ENCODE measurements at places on chromosomes 12 and 14. TPM values are rescaled to one million over a fixed set of nuclear protein-coding genes. Genes with fewer than 3 reads are reported as not detected.

Gene TCL1B
- total RNA-seq: not detected

DNA sequence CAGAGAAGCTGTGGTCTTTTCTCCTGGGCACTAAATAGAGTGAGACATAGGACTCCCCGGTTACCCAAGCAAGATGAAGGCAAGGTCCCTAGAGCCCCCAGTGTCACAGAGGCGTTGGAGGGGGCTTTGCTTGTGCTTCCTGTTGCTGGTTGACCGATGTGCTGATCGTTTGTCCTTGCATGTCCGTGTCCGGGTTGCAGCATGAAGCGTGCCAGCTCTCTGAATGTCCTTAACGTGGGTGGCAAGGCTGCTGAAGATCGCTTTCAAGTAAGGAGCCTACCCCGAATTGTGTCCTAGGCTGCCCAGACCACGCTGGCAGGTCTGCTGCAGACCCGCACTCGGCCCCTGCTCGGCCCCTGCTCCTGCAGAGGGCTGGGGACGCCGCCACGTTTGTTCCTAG, 23.1 kb downstream of the XRCC3 start:
- no peaks in the 10 kb centered on the region for H3K27me3 ChIP-seq
- H3K36me3 ChIP-seq: peaks cover 4% of the 10 kb centered on the region

DNA sequence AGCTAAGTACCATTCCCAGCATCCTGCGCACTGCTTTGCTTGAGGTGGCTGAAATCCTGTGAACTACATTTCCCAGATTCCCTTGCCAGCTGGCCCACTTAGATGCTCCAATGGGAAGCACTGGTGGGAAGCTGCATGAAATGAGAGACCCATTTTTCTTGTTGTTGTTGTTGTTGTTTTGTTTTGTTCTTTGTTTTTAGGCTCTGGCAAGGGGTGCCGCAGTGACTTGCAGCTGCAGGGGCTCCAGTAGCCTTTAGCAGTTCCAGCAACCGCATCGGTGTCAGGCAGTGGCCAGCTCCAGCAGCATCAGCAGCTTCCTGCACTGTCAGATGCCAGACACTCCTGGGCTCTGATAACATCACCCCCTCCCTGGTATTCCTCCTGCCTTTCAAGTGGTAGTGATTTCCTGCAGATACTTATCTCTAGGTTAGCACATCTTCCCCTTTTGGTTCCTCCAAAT, 8.8 kb upstream of the EGLN3 start:
- no peaks in the 10 kb centered on the region for H3K4me1 ChIP-seq
- no peaks in the 10 kb centered on the region for H3K36me3 ChIP-seq
- peaks cover 19% of the 10 kb centered on the region for H3K27me3 ChIP-seq
- DNase-seq: no peak
- no peak overlapping the region for H3K27ac ChIP-seq
- no peak overlapping the region for H3K4me3 ChIP-seq

Gene SLC39A5
- total RNA-seq: 0.44 TPM

- no peak overlapping the region for H3K4me3 ChIP-seq
- DNase-seq: no peak
- H3K27ac ChIP-seq: no peak overlapping the region
- no peaks in the 10 kb centered on the region for H3K4me1 ChIP-seq
These were observed 7.9 kb upstream of the SLC10A1 start for GRCh38 chr14:69804902-69805301.

- no peak for DNase-seq
- no peaks in the 10 kb centered on the region for H3K36me3 ChIP-seq
- no peaks in the 10 kb centered on the region for H3K4me1 ChIP-seq
- H3K4me3 ChIP-seq: no peak overlapping the region
- no peak overlapping the region for H3K27ac ChIP-seq
These were observed 60.8 kb upstream of the NEDD1 start for GRCh38 chr12:96846293-96846692.

GRCh38 chr12:76586764-76587395, 27.3 kb upstream of the OSBPL8 start:
- H3K4me3 ChIP-seq: no peak overlapping the region
- DNase-seq: no peak
- H3K27ac ChIP-seq: no peak overlapping the region
- peaks cover 2% of the 10 kb centered on the region for H3K4me1 ChIP-seq
- no peaks in the 10 kb centered on the region for H3K27me3 ChIP-seq

DNA sequence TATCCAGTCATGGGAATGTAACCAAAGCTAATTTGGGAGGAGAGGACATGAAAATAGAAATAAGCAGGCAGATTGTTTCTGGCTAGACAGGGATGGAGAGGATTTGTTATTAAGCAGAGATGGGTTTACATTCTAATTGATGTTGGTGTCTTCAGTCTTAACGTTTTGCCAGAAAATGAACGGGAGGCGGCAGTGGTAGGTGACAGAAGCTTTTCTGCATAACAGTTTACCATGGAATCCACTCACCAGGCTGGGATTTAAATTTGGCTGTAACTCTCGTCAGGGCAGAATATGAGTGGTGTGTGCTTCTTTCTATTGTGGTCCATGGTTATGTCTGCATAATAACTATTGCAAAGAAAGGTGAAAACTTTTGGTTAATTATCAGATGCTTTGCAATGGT, 50.2 kb upstream of the OTX2 start:
- H3K27me3 ChIP-seq: peaks cover 33% of the 10 kb centered on the region
- no peaks in the 10 kb centered on the region for H3K36me3 ChIP-seq
- no peak overlapping the region for H3K27ac ChIP-seq
- no peak overlapping the region for H3K4me3 ChIP-seq

DNA sequence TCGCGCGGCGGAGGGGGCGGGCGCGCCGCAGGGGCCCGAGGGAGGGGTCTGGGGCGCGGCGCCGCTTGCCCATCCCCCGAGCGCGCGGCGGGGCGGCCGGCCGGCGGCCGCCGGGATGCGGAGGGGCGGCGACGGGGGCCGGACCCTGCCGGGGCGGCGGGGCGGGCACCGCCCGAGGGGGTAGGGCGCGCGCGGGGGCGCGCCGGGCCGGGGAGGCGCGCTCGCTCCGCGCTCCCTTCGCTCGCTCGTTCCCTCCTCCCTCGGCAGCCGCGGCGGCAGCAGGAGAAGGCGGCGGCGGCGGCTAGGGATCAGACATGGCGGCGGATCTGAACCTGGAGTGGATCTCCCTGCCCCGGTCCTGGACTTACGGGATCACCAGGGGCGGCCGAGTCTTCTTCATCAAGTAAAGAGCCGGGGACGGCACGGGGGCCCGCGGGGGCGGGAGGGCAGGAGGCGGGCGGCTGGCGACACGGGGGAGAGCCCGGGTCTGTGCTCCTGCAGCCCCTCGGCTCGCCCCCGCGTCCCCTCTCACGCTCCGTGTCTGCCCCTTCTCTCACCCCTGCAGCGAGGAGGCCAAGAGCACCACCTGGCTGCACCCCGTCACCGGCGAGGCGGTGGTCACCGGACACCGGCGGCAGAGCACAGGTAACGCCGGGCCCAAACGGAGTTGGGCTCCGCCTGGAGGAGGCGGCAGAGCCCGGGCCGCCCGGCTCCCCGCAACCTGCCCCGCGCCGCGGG, at the start of gene PLEKHA5:
Gene PLEKHA5 (plus strand): TSS at position 248 of the 738 bp plus-strand sequence. CDS start 67 bp downstream, at position 315.
- DNase-seq: peak; percentile 48
- H3K4me1 ChIP-seq: peaks cover 13% of the 10 kb centered on the region
- no peak within 1 kb of the TSS for H3K27ac ChIP-seq
- H3K4me3 ChIP-seq: peak within 1 kb of the TSS; percentile 79

- no peaks in the 10 kb centered on the region for H3K27me3 ChIP-seq
- H3K4me3 ChIP-seq: no peak overlapping the region
- no peak for DNase-seq
- no peaks in the 10 kb centered on the region for H3K36me3 ChIP-seq
- no peak overlapping the region for H3K27ac ChIP-seq
- peaks cover 26% of the 10 kb centered on the region for H3K4me1 ChIP-seq
These were observed 37.2 kb downstream of the BEGAIN start for GRCh38 chr14:100549834-100550625.

- no peaks in the 10 kb centered on the region for H3K4me1 ChIP-seq
- H3K4me3 ChIP-seq: no peak overlapping the region
- DNase-seq: no peak
- no peak overlapping the region for H3K27ac ChIP-seq
- no peaks in the 10 kb centered on the region for H3K36me3 ChIP-seq
- no peaks in the 10 kb centered on the region for H3K27me3 ChIP-seq
These were observed 56.2 kb upstream of the CCDC198 start for GRCh38 chr14:57549765-57550420.

Gene NAV3
- not detected for total RNA-seq

DNA sequence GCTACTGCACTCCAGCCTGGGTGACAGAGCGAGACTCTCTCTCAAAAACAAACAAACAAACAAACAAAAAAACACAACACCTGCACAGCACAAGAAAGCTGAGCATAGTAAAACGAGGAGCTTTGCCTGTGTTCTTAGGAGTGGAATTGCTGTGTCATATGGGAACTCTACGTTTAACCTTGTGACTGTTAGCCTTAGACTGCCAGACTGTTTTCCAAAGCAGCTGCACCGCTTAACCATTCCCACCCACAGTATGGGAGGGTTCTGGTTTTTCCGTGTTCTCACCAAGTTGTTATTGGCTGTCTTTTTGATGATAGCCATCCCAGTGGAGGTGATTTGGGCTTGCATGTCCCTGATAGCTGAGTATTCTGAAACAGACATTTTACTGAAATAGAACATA, 9.2 kb downstream of the WNT5B start:
- H3K4me1 ChIP-seq: peaks cover 1% of the 10 kb centered on the region
- peaks cover 15% of the 10 kb centered on the region for H3K27me3 ChIP-seq
- no peaks in the 10 kb centered on the region for H3K36me3 ChIP-seq
- no peak for DNase-seq
- no peak overlapping the region for H3K4me3 ChIP-seq

- H3K27ac ChIP-seq: no peak overlapping the region
- H3K27me3 ChIP-seq: peaks cover 25% of the 10 kb centered on the region
- H3K36me3 ChIP-seq: no peaks in the 10 kb centered on the region
- DNase-seq: no peak
- peaks cover 2% of the 10 kb centered on the region for H3K4me1 ChIP-seq
These were observed 5.4 kb upstream of the CCDC177 start for GRCh38 chr14:69580009-69580577.

GRCh38 chr12:26123482-26123980, 1.3 kb downstream of the BHLHE41 start:
- H3K27ac ChIP-seq: no peak overlapping the region
- H3K27me3 ChIP-seq: peaks cover 85% of the 10 kb centered on the region
- DNase-seq: no peak
- peak overlapping the region; percentile 78 for H3K4me3 ChIP-seq
- no peaks in the 10 kb centered on the region for H3K36me3 ChIP-seq

Gene CSRP2
- 0.76 TPM for total RNA-seq

Gene SLC10A1
- not detected for total RNA-seq

GRCh38 chr12:131316388-131316787, 362.7 kb downstream of the ADGRD1 start:
- H3K27me3 ChIP-seq: peaks cover 10% of the 10 kb centered on the region
- peaks cover 3% of the 10 kb centered on the region for H3K4me1 ChIP-seq
- no peaks in the 10 kb centered on the region for H3K36me3 ChIP-seq

- H3K27ac ChIP-seq: peak overlapping the region; percentile 27
- H3K4me1 ChIP-seq: peaks cover 33% of the 10 kb centered on the region
- no peak overlapping the region for H3K4me3 ChIP-seq
- no peak for DNase-seq
- no peaks in the 10 kb centered on the region for H3K27me3 ChIP-seq
- H3K36me3 ChIP-seq: peaks cover 26% of the 10 kb centered on the region
These were observed 49.7 kb downstream of the SYNE2 start for GRCh38 chr14:63902375-63902976.

DNA sequence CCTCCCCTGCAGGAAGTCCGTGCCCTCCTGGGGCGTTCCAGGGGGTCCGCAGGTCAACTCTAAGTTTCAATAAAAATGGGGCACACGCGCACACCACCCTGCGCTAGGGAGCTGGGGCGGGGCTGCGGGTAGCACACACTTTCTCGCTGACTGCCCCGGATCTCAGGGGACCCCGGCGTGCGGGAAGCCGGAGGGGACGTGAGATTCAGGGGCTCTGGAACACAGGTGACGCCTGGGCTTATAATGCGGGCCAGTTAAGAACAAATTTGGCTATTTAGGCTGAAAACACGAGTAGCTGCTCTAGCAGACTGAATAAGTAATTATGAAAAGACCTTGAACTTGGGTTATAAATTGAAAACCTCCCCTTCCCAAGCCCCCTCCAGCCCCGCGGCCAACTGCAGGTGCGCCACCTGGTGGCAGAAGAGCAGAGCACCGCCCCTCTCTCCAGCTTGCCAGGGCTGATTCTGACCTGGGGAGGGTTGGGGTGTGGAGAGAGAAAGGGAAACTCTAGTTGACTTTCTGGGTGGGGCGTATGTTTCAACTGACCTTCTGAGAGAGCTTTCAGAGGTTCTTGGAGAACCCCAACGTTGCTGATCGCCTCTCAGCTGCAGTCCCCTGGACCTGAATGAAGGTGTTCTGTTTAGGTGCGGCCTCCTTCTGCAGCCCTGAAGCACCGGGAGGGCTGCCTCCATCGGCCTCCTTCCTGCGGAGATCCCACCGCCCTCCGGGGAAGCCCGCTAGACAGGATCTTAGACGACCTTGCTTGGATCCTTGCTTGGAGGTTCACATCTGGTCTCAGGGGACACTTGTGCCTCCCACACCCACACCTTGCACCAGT, 118.4 kb upstream of the EVL start:
- H3K4me3 ChIP-seq: peak overlapping the region; percentile 61
- peaks cover 6% of the 10 kb centered on the region for H3K4me1 ChIP-seq
- H3K36me3 ChIP-seq: no peaks in the 10 kb centered on the region

Gene CCDC85C
- total RNA-seq: 6.3 TPM

Data from activated naive CD8-positive, alpha-beta T cell treated with anti-CD3 and anti-CD28 coated beads for 36 hours (primary cell).